ENCODE measurements at places on chromosomes 6 and 20.

DNA sequence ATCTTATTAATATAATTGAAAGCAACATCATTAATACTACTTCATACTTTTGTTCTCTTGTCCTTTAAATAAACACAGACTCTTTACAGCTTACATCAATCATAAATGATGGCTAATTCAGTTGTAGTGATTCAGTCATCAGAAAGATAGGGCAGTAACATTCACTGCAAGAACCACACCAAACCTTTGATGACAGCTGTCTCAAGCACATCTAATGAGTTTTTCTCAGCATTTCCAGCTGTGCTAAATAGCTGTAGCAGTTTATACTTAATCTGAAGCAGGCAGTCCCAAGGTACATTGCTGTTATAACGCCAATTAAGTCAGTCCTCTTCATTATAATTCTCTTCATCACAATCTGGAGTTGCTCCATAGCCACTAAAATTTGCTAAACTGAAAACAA is 45.7 kb downstream of the PREP start:
- DNase-seq, result no peak

GRCh38 chr6:36333931-36334725 is 2.6 kb downstream of the BNIP5 start:
- no peak for DNase-seq

GRCh38 chr20:4415281-4415680 is 306.4 kb upstream of the PRND start:
- DNase-seq, result no peak

GRCh38 chr20:910132-910869 is 5.8 kb downstream of the ANGPT4 start:
- DNase-seq, result no peak

- no peak for DNase-seq
Measured at GRCh38 chr6:43890197-43891062, 120.4 kb downstream of the VEGFA start.

GRCh38 chr6:298233-299103 is 6.2 kb downstream of the DUSP22 start:
- no peak for DNase-seq

DNA sequence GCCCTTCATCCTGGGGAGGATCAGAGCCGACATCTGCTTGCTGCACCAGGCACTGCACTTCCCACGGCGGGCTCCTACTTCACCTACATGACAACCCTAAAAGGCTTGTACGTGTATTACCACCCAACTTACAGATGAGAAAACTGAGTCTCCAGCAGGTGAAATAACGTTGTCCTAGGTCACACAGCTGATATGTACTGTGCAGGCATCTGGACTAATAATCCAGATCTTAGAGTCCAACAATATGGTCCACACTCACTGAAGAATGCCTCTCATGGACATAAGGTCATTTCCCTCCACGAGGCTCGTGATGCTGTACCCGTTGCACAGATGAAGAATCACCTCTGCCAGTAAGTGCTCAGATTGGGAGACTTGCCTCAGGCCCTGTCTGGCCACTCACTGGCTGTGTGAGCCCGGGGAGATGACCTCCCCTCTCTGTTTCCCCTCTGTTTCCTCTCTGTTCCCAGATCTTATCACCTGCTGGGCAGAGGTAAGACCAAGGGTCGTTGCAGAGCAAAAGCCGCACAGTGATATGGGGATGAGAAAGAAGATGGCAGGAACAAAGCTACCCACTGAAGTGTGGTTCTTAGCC is 32.1 kb downstream of the TGM2 start:
- no peak for DNase-seq

DNA sequence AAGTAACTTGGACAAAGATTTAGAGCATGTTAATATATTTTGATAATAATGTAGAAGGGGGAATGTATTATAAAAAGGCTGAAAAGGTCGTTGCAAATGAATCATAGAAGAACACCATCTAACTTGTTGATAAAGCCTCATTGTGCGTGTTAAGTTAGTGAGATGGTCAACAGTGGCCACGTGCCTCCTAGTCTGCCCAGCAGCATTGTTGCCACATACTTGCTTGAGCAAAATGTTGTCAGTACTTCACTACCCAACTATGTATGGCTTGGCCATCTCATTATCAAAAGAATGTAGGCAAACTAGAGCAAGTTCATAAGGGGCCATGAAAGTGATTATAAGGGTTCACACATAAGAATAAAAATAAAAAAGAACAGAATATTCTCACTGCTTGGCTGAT is 84.6 kb downstream of the PHACTR1 start:
- DNase-seq, result no peak

DNA sequence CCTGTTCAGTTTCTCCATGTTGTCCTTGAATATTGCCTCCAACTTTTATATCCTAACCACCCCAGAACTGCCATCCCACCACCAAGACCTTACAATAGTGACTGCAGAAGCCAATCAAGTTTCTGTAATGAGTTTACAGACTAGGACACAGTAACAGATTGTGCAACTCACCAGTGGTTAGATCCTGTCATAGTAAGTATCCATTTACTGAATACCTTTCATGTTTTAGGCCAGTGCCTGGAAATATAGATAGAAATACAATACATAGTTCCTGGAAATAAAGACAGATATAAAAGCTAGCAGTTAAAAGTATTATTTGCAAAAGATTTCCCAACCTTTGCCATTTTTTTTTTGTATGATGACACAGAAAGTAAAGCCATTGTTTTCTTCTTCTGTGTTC is 471.8 kb upstream of the BTBD3 start:
- DNase-seq, result no peak

DNA sequence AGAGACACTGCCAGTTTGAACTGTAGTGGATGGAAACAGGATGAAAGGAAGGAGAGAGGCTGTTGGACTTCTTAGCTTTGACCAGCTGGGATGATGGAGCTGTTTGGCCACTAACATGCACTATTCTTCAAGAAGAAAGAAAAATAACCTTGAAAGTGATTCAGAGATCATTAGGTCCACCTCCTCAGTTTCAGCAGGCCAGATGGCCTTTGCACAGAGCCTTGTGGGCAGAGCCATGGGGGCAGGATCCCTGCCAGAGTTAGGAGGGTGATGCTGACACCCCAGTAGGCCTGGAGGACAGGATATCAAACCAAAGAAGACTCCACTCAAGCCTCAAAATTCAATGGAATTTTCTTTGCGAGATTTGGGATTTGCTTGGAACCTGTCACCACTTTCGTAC is 74.5 kb upstream of the TMEM181 start:
- no peak for DNase-seq

GRCh38 chr20:33007376-33008335 is at the start of gene BPIFB2:
BPIFB2 (plus strand) TSS chr20:33007704; CDS start chr20:33008575, 871 bp downstream.
- DNase-seq, result no peak

DNA sequence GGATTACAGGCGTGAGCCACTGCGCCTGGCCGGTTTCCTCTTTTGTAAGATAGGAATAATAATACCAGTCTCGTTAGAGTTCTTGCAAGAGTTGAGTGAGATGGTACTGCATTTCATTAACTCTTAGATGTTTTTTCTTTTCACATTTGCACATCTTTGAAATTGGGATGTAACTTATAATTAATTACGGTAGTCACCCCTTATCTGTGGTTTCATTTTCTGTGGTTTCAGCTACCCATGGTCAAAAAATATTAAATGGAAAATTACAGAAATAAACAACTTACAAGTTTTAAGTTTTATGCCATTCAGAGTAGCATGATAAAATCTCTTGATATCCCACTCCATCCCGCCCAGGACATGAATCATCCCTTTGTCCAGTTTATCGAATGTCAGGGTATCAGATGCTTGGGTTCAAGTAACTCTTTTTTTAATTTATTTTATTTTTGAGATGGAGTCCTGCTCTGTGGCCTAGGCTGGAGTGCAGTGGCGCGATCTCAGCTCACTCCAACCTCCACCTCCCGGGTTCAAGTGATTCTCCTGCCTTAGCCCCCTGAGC is 15.4 kb downstream of the PTK7 start:
- DNase-seq, result no peak

- DNase-seq, result no peak
Measured at GRCh38 chr6:109772883-109773431, 81.9 kb downstream of the FIG4 start.

- DNase-seq, result no peak
Measured at GRCh38 chr6:152404086-152404857, 232.9 kb downstream of the SYNE1 start.

DNA sequence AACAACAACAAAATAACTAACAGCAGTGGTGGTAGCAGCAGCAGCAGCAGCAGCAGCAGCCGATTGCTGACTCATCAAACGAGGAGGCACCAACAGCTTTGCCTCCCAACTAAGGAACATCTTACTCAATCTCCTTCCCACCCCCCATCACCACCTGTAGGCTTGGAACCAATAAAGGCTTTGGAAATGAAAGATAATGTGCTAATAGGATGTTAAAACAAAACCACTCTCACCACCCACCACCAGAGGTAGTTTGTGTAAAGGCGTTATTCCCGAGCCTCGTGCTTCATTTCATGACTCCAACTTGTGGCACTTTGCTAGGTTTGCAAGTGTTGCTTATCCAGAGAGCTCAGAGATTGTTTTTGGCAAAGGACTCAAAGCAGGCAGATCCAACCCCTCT is 346.5 kb downstream of the CD83 start:
- no peak for DNase-seq

- no peak for DNase-seq
Measured at GRCh38 chr6:159039885-159040258, 4.9 kb downstream of the TAGAP start.

DNA sequence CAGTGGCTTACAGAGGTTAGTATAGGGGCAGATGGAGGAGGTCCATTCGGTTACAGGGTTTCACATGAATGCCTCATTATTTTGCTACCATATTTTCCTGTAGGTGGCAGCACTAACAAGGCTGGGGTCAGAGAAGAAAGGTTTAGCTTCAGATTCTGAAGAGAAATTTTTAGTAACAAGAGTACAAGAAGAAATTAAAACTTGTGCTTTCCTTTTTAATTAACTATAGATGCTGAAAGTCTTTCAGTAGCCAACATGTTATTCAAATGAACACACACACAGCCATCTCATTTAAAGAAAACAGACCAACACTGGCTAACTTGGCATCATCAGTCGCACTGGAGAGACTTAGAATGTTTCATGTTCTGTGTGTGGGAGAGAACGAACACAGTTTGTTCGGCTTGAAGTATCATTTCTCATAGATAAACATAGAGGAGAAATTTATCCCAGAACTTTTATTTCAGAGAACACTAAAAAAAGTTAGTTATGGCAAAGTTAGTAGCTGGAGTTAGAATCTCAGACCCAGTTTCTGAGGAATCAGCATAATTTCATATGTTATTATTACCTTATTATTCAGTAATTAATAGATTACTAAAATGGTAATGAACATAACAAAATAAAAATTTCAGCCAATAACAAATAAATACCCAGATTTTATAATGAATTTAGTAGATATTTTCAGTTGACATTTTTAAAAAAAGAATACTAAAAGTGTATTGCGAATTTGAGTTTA is 314.0 kb upstream of the RSPO3 start:
- no peak for DNase-seq

GRCh38 chr6:142906945-142907470 is 38.0 kb downstream of the HIVEP2 start:
- DNase-seq, result no peak

DNA sequence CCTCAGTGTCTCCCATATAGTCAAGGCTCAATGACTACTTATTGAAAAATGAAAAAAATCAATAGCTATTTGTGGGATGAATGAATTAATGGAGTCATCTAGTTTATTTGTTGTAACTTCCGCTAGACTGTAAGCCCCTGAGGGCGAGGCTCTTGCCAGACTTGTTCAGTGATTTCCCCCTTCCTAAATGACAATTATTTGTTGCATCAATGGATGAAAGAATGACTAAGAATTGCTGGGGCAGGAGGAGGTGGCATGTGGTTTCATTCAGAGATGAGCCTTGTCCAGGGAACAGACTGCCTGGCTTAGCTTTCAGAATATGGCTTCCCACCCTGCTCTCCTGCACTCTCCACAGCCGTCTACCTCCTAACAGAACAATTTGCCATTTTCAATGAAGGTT is 1.1 kb upstream of the PRELID3B start:
- DNase-seq, result no peak

GRCh38 chr6:31246051-31246521 is 25.8 kb downstream of the HLA-C start:
- DNase-seq, result no peak

DNA sequence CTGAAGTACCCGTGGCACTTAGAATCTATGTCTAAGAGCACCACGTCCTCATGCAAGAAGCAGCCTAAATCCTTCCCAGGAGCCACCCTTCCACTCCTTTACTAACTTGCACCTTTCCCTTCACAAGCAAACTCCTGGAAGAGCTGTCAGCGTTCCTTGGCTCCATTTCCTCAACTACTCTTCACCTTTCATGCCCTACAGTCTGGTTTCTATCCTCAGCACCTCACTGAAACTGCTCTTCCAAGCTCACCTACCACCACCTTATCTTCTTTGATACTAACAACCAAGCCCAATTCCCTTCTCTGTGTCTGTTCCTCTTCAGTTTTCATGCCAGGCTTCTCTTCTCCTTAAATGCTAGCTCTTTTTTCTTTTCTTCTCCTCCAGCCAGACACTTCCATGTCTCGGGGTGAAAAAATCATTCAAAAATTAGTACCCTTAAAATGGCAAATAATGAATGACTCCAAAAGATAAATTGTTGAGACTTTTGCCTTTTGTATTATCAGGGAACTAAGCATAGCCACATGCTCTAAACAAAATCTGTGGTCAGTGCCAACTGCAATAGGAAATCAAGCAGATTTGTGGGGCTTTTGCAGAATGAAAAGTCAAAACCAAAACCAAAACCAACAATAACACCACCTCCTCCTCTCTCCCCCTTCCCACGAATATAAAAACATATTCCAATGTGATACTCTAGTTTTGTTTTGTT is 149.6 kb upstream of the KCNK16 start:
- DNase-seq, result no peak

GRCh38 chr6:33607784-33608161 is 13.3 kb upstream of the ITPR3 start:
- no peak for DNase-seq

GRCh38 chr20:14801591-14802325 is 464.3 kb upstream of the FLRT3 start:
- no peak for DNase-seq

DNA sequence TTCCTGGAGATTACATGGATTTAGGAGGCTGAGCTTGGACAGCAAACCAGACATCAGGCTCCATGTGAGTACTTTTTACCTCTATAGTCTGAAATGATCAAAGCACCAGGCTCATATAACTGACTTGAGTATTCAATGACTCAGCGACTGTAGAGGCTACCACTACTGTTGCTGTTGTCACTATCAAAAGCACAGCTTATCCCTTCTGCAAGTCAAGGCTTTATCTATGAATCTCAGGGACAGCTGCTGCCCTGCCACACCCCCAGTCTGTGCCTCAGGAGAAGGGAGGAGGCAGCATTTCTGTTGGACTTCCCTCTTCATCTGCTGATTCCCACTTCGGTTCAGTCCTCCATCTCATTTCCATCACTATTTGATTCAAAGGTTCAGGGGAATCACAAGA is 80.5 kb upstream of the CNR1 start:
- no peak for DNase-seq
